CD4-positive, alpha-beta T cell treated with Interleukin-4 for 1 hour (primary cell): ENCODE measurements at places on chromosomes 12 and 14.

DNA sequence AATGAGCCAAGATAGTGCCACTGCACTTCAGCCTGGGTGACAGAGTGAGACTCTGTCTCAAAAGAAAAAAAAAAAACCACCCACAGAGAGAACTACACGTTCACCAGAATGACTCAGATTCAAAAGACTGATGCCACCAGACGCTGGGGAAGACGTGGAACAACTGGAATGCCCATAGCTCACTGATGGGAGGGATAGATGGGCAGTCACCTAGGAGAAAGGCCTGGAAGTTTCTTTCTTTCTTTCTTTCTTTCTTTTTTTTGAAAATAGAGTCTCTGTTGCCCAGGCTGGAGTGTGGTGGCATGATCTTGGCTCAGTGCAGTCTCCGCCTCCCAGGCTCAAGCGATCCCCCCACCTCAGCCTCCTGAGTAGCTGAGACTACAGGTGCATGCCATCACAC lies 10.0 kb upstream of the KLC1 start:
- no peak for DNase-seq

GRCh38 chr12:6470375-6471163 lies at the start of gene VAMP1:
Gene VAMP1, minus strand, starts transcription at chr12:6470677. Its CDS starts 146 bp downstream, at chr12:6470531.
- peak; percentile 97 for DNase-seq

DNA sequence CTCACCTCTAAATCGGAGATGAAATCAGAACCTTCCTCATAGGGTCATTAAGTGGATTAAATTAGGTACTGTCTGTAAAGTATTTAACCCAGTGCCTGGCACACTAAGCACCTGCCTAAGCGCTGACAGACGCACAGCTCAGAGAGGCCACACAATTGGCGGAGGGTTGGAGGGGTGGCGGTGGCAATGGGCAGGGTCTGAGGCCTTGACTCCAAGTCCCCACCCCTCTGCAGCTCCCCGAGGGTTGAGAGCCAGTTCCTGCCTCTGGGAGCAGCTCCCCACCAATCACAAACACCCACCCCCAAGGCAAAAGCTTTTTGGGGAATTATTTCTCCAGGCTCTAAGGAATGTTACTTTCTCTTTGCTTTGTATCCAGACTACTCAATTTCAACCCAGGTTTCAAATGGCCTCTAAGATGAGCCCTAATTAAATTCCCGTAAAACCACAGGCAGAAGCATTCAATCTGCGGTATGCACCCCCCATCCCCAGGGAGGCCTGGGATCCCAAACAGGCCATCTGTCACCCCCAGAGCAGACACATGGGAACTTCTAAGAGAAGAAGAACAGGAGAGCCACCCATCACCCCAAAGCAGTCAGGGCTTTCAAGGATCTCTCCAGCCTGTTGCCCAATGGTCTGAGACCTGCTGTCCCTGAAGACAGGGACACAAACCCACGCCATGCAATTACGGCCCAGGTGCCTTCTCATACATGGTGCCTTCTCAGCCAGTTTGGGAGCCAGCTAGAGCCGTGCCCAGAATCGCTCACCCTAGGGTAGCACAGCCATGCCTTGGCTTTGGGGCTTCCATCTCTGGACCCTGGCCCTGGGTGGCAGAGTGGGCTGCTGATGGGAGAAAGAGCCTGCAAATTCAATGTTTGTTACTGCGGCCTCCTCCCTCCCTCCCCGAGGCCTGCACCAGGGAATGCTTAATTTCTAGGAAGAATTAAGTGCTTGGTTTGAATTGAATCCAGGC lies 66.1 kb downstream of the CHGA start:
- no peak for DNase-seq

DNA sequence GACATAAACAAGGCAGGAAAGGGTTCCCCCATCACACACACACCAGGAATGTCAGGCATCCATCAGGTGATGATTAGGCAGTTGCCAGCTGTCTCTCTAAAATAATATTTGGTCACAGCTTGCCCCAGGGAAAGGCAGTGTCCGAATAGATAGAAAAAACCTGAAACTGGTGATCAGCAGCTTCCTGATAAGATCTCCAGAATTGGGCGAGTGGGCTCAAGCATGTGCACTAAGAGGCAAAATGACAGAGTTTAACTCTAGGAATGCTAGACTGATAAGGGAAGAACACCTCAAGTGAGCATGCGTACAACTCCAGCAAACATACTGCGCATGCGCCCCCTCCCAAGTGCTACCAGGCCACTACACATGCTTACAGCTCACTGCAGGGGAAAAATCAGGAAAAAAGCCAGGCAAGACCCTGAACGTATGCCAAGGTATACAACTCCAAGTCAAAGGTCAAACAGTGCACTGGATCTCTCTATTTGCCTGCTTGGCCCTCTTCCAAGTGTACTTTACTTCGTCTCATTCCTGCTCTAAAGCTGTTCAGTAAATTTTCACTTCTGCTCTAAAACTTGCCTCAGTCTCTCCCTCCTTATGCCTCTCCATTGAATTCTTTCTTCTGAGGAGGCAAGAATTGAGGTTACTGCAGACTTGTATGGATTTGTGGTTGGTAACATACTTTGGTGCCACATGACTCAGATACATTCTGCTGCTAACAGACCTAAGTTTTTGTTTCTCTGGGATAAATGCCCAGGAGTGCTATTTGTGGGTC lies 73.5 kb upstream of the VASH1 start:
- DNase-seq = no peak

GRCh38 chr12:52789637-52790426 lies 6.1 kb downstream of the KRT3 start:
- DNase-seq = no peak

- no peak for DNase-seq
Observed at GRCh38 chr14:22980672-22981089, 1.7 kb downstream of the AJUBA start.

GRCh38 chr14:72605096-72605920 lies 288.6 kb downstream of the DPF3 start:
- no peak for DNase-seq

DNA sequence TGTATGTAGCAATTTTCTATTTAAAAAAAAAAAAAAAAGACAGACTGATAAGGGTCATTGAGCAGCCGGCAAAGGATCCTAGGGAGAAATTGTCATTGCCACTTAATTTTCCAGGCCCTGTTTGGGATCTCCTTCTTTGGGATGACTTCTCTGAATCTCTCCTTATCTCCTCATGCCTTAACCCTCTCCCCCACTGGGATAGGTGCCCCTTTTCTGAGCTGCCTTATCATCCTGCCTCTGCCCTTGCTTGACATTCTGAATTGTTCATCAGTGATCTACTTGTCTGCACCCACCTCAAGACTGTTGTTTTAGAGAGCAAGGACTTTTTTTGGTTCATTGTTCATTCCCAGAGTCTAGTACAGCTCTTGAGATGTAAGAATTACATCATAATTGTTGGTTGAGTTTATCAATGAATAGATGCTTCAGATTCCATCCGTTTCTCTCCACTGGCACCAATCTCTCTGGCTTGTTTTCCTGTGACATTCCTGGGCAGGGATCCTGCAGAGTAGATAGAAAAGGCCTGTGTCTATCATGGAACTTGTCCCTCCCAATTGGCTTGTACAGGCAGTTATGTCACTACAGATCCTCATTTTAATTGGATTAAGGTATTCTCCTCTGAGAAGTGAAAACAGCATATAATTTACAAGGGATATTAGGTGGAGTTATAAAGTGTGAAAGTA lies 42.6 kb downstream of the SOCS2 start:
- no peak for DNase-seq

DNA sequence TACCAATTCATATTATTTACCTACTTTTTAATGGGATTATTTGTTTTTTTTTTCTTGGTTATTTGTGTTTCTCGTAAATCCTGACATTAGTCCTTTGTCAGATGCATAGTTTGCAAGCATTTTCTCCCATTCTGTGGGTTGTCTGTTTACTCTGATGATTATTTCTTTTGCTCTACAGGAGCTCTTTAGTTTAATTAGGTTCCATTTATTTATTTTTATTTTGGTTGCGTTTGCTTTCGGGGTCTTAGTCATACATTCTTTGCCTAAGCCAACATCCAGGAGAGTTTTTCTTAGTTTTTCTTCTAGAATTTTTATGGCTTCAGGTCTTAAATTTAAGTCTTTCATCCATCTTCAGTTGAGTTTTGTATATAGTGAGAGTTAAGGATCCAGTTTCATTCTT lies 289.9 kb downstream of the AKAP6 start:
- no peak for DNase-seq

GRCh38 chr12:12979731-12980259 lies 20.3 kb downstream of the HEBP1 start:
- no peak for DNase-seq

- DNase-seq = no peak
Observed at GRCh38 chr14:54052696-54053385, 96.2 kb upstream of the BMP4 start.

DNA sequence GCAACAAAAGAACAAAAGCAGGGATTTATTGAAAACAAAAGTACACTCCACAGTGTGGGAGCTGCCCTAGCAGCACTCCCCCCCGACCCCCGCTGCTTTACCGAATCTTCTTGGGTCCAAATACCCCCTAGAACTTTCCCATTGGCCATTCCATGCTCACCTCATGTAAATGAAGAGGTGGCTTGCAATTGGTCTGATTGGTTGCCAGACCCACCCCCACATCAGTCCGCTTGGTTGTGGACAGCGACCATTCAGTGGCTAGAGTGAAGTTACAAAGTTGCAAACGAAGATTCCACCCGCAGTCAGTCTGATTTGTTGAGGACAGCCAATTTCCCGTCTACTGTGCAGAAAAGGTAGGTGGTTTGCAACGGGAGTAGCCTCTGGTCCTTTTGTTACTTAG lies 3.9 kb downstream of the STYX start:
- no peak for DNase-seq

GRCh38 chr14:74645756-74646470 lies 33.9 kb upstream of the LTBP2 start:
- no peak for DNase-seq

DNA sequence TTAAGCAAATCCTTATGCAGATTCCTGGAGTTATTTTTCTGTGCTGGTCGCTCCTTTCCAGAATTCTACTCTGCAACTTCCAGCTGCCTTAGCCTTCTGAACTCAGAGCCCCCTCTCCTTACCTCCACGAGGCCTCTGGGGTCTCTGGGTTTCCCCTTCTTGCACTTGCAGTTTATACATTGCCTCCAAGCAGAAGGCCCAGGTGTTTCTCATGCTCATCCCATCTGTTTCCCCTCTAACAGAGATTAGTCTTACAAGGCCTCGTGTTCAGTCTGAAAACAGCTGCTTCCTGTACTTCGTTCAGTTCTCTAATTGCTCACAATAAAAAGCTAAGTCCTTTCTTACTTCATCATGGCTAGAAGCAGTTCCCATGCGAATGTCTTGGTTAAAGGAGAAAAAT lies 134.4 kb upstream of the FGD4 start:
- DNase-seq = no peak

- peak; percentile 74 for DNase-seq
Observed at GRCh38 chr12:54390668-54391551, 6.4 kb upstream of the ZNF385A start.

- DNase-seq = no peak
Observed at GRCh38 chr14:80787876-80788275, 153.7 kb downstream of the CEP128 start.

DNA sequence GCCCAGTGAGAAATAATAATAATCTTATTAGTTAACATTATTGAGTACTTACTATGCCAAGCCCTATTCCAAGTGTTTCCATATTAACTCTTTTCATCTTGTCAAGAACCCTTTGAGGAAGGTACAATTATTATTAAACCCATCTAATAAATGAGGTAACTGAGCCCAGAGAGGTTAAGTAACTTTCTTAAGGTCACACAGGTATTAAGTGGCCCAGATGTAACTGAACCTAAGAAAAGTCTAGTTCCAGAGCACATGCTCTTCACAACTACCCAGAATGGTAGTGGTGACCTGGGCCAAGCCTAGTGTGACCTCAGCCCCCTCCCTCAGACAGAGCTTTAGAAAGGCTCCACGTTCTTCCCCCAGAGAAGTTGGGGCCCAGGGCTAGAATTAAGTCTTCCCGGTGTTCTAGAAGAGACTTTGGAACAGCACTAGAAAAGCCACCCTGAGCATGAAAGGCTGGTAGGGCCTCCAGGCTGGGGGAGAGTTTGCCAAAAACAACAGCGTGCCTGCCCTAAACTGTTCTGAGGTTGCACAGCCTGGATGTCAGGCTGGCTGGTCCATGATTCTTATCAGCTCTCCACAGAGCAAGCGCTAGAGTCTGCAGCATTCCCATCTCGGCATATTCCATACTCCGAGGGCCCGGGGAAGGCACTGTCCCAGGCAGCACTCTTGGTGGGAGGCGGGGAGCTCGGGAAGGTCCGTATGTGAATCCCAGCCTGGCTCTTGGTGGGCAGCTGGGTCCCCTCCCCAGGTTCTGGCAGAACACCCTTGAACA lies 41.3 kb upstream of the CTDSP2 start:
- DNase-seq = no peak

GRCh38 chr14:57227083-57227482 lies 41.6 kb downstream of the EXOC5 start:
- DNase-seq = no peak

- no peak for DNase-seq
Observed at GRCh38 chr12:13504736-13505135, 308.2 kb downstream of the EMP1 start.

GRCh38 chr12:12511895-12512711 lies 50.6 kb downstream of the DUSP16 start:
- DNase-seq = no peak

GRCh38 chr12:69619050-69619449 lies 8.3 kb upstream of the LRRC10 start:
- DNase-seq = no peak

DNA sequence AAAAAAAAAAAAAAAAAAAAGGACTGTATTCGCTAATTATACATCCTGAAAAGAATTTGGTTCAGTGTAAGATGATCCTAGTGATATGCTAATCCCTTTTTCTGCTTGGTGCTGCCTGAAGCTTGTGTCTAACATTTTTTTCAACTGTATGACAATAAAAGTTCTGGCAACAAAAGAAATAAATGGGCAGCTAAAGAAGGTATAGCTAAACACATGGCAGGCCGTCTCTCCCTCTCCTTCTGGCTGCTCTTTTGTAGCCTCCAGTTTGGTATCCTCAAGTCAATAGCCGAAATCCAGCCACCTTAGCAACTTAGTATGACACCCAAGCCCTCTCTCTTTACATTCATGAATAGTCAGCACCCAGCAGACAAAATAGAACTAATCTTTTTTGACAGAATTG lies 198.3 kb upstream of the OTX2 start:
- no peak for DNase-seq

DNA sequence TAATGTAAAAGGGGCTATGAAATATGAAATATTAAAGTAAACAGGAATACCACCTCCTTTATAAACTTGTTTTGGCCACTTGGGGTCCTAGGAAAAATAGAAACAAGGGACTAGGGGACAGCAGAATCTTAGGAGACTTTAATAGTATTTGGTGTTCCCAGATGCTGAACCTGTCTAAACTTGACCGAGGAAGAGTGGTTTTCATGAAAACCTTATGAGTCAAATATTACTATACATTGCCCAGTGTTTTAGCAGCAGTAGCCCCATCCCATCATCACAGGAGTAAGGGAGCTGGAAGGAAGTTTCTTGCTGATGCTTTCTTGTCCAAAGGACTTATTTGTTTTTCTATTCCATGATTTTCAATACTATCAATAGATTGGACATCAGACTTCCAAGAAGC lies 177.5 kb upstream of the CAND1 start:
- no peak for DNase-seq

GRCh38 chr12:121806009-121806545 lies 2.3 kb downstream of the SETD1B start:
- DNase-seq = peak; percentile 78

GRCh38 chr12:24617471-24617870 lies 331.4 kb downstream of the BCAT1 start:
- DNase-seq = no peak
